Activated naive CD4-positive, alpha-beta T cell treated with Interleukin-2 at 50 U/mL for 16 hours (primary cell): ENCODE measurements at places on chromosomes 7 and 10.
A peak's percentile ranks its signal among the peaks of the same experiment; 100 is the strongest.

- no peak for DNase-seq
These were observed 17.8 kb downstream of the MET start for GRCh38 chr7:116689790-116690259.

DNA sequence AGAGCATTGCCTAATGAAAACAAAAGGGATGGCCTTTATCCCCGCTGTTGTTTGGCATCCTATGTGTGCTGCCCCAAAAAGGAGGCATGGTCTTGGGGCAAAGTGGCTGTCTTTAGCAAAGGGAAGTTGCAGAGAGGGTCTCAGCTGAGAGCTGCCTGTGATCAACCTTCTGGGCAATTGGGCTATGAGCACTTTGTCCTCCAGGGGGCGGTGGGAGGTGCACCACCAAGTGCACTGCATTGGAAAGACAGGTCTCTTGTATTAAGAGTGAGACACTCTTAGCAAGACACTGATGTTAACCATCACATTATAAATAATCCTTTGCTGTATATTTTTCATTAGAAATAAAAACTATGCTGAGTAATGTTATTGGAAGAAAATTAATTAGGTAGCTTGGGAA lies 314.8 kb downstream of the POM121L12 start:
- DNase-seq, result no peak

DNA sequence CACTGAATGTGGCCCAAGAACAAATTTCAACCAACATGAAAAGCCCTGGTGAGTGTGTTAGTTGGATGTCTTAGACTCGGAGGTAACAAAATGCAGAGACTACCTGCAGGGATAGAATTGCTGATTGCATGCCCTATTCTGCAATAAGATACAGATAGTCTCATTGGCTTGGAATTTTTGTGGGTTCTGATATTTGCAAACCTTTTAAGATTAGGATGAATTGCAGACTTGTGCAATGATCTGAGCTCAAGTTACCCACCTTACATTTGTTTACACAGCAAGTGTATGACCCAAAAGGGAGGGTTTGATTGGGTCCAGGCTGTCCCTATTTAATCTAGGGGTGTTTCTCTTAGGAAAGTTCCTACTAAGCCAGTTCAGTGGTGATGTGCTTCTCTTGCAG lies 45.4 kb downstream of the GPR37 start:
- DNase-seq, result no peak

DNA sequence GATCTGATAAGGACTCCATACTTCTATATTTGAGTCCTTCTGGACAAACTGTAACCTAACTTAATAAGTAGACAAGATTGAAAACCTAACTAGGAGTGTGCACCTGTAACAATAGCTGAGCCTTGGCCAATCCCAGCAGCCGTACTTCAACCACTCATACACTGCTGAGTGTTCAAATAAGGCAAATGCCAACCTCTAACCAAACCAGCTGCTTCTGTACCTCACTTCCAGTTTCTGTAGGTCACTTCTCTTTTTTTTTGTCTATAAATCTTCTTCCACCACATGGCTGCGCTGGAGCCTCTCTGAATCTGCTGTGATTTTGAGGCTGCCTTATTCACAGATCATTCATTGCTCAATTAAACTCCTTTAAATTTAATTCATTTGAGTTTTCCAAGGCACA lies 753.2 kb downstream of the DNAJB9 start:
- DNase-seq, result no peak

GRCh38 chr7:143494622-143495021 lies 16.9 kb downstream of the TAS2R41 start:
- no peak for DNase-seq

GRCh38 chr10:116186273-116186672 lies 86.7 kb downstream of the GFRA1 start:
- DNase-seq, result no peak

GRCh38 chr7:70042533-70042932 lies 444.3 kb downstream of the AUTS2 start:
- no peak for DNase-seq

GRCh38 chr10:75726522-75727483 lies 295.4 kb downstream of the LRMDA start:
- no peak for DNase-seq

- DNase-seq, result no peak
These were observed 132.3 kb downstream of the ARHGAP22 start for GRCh38 chr10:48472501-48473069.

DNA sequence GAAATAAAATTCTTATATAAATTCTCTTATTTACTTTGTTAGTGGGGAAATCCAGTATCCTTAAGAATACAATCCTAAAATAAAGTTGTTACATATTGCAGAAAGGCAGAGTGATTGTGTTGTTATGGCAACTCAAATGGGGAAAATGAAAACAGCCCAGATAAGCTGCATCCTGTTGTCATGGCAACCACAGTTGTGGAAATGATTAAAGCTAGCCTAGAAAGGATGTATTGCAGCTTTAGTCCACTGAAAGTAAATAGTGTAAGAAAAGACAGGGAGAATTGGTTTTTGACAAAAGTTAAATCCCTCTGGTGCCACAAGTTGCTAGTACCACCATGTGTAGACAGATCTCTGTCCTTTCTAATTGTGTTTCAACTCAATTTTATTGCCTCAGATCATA lies 43.2 kb downstream of the BTRC start:
- DNase-seq, result peak; percentile 12

- no peak for DNase-seq
These were observed 18.7 kb downstream of the KMT2E start for GRCh38 chr7:105032553-105033214.

DNA sequence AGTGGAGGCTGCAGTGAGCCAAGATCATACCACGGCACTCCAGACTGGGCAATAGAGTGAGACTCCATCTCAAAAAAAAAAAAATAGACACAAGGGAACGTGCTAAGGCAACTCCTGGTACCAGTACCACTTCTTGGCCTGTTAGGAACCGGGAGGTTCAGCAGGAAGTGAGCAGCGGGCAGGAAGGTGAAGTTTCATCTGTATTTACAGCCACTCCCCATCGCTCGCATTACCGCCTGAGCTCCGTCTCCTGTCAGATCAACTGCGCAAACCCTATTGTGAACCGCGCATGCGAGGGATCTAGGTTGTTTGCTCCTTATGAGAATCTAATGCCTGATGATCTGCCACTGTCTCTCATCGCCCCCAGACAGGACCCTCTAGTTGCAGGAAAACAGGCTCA lies 69.9 kb upstream of the FOXK1 start:
- DNase-seq, result no peak

- DNase-seq, result no peak
These were observed 113.3 kb downstream of the KCNMA1 start for GRCh38 chr10:77524281-77524711.

GRCh38 chr10:75887992-75888680 lies 456.7 kb downstream of the LRMDA start:
- DNase-seq, result no peak

DNA sequence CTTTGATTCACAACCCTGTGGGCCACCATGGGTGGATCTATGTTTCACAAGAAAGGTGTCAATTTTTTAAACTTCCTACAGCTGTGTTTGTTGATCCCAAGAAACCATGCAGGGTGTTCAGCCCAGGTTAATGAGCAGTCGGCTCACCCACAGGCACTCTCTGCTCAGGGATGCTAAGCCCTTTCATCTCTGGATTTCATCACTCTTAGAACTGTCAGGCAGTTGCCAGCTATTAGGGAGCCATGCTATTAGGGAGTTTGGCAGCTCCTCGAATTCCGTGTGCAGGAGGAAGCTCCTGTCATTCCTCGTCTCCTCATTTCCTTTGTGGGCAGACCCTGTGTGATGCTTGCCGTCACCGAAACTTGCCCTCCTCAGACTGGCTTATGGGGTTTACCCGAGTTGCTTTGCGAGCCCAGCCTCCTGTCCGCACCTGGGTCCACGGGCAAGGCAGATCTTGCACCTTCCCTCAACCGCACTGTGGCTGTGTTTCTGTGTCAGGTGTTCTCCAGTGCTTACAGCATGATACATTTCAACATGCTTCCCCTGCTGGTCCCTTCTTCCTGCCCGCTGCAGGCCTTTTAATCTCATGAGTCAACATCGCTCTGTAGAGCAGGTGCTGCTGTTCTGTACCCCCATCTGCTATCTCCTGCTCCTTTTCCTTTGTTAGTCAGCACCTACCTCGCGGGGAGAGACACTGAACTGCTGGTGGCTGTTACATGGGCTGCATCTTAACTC lies 509.8 kb downstream of the SUGCT start:
- no peak for DNase-seq

DNA sequence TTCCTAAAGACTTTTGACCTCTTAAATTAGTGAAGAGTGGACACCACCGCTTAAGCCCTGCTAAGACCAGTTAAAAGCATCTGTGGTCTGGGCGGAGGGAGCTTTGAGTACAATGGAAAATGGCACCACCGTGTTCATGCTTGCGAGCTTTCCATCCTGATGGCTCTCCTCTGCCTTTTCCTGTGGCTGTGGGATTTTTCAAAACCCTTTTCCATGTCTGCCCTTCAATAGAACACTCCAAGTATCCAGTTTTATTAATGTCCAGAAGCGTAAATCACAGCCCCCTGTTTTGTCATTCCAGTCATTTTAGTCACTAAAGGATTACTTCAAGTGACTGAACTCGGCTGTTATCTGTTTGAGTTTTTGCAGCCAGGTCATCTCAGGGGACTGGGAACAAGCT lies 181.8 kb downstream of the MGMT start:
- DNase-seq, result no peak

DNA sequence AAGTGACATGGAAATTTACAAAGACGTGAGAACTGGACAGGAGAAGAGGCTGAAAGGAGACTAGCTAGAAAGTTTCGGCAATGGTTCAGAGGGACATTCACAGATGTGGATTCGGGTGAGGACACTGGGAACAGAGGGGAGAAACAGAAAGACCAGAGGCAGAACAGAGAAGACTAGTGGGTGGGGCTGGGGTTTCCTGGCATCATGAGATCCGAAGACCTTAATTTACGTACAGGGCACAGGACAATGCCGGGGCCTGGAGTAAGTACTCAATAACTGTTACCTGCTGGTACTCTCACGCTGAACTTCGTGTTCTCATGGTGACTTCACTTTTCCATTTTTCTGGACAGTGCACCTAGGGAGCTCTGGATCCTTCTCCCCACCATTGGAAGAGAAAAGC lies 53.5 kb downstream of the VOPP1 start:
- DNase-seq, result no peak
